Activated T-helper 2 cell treated with anti-CD3 and anti-CD28 coated beads, Interferon-gamma antibody, Interleukin-2, Interleukin-4, amounts not matched to agents 10 μg/mL and 5 μg/mL and 100 μg/mL, durations not matched to agents 14 hours and 24 hours and 36 hours (primary cell): ENCODE measurements at places on chromosomes 6 and 20. TPM values are rescaled to one million over a fixed set of nuclear protein-coding genes. Genes with fewer than 3 reads are reported as not detected.

TMEM244 gene
- total RNA-seq: not detected in 2 replicates

GRCh38 chr6:1524040-1524480, 85.7 kb upstream of the FOXC1 start:
- peak; percentile 66 for DNase-seq

GRCh38 chr6:158923805-158924498, 76.0 kb downstream of the RSPH3 start:
- no peak for DNase-seq

SSTR4 gene
- total RNA-seq: not detected in 2 replicates

- DNase-seq: no peak
Measured at GRCh38 chr20:61430228-61430624, 178.2 kb downstream of the CDH4 start.

DNA sequence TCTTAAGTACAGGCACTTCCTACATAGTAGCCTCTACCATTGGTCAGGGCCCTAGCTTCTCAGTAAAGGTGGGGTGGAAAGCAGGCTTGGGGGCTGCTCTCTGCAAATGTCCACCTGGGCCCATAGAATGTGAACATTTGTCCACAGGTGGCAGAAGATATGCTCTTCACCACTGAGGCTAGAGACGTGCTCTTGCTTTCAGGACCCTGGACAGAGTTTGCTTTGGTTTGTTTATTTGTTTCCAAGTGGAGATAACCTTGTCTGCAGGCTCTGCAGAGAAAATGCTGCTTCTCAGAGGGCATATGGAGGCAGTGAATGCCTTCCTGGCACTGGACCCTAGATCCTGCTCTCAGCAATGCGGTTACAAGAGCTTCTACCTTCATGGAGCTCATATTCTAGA, 129.0 kb downstream of the F13A1 start:
- no peak for DNase-seq

TJAP1 gene
- total RNA-seq: 36.0 and 42.7 TPM in 2 replicates

CALHM5 gene
- not detected in 2 replicates for total RNA-seq

STMN3 gene
- total RNA-seq: 6.5 and 7.1 TPM in 2 replicates

GRCh38 chr6:24844903-24845302, 46.2 kb upstream of the ARMH2 start:
- DNase-seq: no peak

DNA sequence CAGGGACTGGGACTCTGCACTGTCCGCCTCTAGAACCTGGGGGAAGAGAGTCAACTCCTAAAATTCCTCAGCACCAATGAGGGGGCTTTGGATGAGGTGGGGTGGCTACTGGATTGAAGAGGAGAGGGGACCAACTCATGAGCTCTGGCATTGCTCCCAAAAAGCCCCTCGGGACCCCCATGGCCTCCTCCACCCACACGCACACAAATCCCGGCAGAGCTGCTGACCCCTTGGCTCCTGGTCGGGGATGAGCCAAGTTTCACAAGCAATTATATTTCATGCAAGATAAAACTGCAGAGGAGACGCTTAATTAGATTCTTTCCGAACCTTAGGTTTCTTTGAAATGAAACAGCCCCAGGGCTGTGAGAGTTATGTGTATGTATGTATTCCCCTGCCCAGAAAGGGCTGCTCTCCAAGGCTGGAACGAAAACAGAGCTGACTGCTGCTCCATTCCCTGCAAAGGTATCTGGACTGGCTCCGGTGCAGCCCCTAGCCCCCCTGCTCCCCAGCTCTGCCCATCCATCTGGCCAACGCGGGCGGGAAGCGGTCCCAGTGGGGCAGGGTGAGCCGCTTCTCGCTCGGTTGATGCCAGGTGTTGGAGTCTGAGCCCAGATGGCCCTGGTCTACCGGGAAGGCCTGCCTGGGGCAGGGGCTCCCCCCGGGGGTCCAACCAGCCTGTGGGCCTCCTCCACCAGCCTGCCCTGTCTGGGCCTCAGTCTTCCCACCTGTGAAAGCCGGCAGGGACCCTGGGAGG, 46.8 kb upstream of the STX16 start:
- DNase-seq: no peak

DNA sequence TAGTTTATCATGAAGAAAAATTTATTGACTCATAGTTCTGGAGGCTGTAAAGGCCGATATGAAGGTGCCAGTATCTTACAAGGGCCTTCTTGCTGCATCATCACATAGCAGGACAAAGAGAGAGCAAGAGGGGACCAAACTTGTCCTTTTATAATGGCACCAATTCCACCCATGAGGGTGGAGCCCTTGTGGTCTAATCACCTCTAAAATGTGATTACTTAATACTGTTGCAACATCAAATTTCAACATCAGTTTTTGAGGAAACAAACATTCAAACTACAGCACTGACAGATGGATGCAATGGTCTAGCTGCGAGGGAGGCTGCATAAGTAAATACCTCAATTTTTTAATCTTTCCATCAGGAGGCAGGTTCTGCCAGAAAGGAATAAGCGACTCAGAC, 76.7 kb upstream of the LAMA2 start:
- no peak for DNase-seq

DNA sequence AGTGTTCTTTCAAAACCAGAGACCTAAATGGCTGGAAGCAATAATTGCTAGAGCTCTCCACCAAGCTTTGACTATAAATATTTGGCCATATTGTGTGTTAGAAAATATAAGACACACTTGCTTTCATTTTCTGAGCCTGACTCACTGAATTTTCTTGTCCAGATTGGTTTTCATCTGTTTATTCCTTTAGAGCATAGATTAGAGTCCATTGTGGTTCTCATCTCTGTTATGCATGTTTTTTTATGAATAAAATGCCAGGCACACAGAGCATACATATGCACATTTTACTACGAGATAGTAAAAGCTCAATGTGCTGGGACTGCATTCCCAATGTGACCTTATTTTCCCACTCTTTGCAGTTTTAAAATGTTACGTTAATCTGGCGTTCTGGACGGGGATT, 115.3 kb upstream of the MLIP start:
- no peak for DNase-seq

GRCh38 chr6:17336425-17336824, 55.3 kb downstream of the RBM24 start:
- DNase-seq: no peak

- no peak for DNase-seq
Measured at GRCh38 chr6:143063631-143064030, 2.9 kb downstream of the AIG1 start.

- no peak for DNase-seq
Measured at GRCh38 chr20:23759306-23759940, 8.7 kb upstream of the CST1 start.

DNA sequence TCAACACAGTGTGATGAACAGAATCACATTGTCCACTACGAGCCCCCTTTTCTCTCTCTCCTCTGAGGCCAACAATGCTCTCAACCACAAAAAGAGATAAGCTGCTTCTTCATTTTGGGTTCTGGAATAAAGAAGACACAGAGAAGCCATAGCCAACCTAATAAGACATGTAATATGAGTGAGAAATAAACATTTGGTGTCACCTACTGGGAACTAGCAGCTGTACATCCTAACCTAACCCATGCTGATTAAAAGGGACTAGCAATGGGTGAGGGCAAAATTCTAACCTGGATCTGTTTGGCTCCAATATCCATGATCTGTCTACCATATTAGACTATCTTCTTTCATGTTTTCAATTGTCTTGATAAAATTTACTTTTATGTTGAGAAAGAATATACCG, 369.1 kb upstream of the MARCKS start:
- no peak for DNase-seq

GRCh38 chr20:53639647-53640440, 46.2 kb upstream of the ZNF217 start:
- DNase-seq: no peak

- no peak for DNase-seq
Measured at GRCh38 chr20:40966103-40966502, 62.5 kb upstream of the TOP1 start.

DNA sequence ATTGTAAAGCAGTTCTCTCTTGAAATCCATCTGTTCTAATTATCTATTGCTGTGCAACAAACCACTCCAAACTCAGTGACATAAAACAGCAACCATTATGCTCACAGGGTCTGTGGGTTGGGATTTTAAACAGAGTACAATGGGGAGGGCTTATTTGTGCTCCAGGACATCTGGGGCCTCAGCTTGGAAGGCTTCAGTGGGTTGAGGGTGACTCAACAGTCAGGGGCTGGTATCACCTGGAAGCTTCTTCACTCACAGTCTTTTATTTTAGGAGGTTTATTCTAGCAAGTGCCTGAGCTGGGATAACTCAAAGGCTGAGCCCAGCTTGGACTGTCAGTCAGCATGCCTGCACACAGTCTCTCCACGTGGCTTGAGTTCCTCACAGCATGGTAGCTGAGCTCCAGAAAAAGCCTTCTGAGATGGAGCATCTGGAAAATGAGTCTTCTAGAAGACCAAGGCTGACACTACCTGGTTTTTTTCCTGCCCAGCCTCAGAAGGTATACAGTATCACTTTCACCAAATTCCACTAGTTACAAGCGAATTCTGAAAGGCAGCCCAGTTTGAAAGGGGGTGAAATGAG, 234.6 kb upstream of the ID4 start:
- DNase-seq: no peak

TRAPPC3L gene
- not detected in 2 replicates for total RNA-seq

ENTPD6 gene
- total RNA-seq: 48.8 and 49.1 TPM in 2 replicates
